ENCODE measurements at places on chromosomes 6 and 20.

DNA sequence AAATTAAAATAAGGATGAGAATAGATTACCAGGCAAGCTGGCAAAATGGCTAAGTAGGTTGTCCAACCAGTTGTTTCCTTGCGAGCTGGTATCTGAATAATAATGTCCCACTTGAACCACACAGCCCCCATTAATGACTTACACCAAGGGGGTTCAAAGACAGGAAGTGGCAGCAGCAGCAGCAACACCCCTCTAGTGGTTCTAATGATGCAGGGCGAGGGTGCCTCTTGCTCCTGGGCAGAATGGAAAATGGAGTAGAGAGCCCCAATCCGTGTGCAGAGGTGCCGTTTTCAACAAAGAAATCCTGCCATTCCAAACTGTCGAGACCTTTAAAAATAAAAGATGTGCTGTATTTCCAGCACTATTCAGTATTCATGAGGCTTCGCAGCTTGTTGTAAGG, 218.1 kb downstream of the TSHZ2 start:
- peaks cover 4% of the 10 kb centered on the region for H3K4me1 ChIP-seq
- no peak overlapping the region for H3K4me3 ChIP-seq
- no peaks in the 10 kb centered on the region for H3K36me3 ChIP-seq
- no peak overlapping the region for H3K27ac ChIP-seq

GRCh38 chr6:125807293-125807692, 16.5 kb downstream of the NCOA7 start:
- H3K36me3 ChIP-seq: peaks cover 4% of the 10 kb centered on the region
- no peaks in the 10 kb centered on the region for H3K27me3 ChIP-seq
- peak overlapping the region; percentile 20 for H3K27ac ChIP-seq
- peaks cover 57% of the 10 kb centered on the region for H3K4me1 ChIP-seq

DNA sequence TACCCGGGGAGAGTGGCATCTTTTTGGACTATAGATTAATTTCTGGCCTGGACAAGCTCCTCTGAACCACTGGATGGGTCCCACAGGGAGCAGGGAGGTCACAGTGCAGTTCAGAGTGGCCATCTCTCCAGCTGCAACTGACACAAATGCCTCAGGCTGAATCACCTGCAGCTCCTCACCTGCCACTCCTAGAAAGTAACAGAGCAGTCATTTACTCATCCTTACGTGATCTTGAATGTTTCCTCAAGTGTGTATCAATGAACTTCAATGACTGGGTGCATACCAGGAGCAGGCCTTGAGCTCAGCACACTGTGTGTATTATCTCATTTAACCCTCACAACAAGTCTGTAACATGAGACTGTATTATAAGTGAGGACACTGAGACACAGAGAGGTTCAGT, 40.0 kb upstream of the SIRPG start:
- no peaks in the 10 kb centered on the region for H3K27me3 ChIP-seq
- H3K36me3 ChIP-seq: peaks cover 3% of the 10 kb centered on the region
- H3K4me3 ChIP-seq: no peak overlapping the region
- DNase-seq: no peak

GRCh38 chr20:18003897-18004296, 35.1 kb downstream of the MGME1 start:
- H3K4me3 ChIP-seq: no peak overlapping the region
- no peak overlapping the region for H3K27ac ChIP-seq
- peaks cover 9% of the 10 kb centered on the region for H3K27me3 ChIP-seq
- no peaks in the 10 kb centered on the region for H3K36me3 ChIP-seq

DNA sequence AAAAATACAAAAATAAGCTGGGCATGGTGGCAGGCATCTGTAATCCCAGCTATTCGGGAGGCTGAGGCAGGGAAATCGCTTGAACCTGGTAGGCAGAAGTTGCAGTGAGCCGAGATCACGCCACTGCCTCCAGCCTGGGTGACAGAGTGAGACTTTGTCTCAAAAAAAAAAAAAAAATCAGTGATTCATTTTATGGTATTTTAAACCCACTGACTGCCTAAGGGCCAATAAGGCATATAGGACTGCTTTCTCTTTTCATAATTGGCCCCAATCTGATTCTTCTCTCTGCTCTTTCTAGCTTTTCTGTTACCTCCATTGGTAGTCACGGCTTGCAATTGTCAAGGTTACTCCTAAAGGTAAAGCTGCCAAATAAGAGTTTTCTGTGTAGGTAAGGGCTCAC, 60.2 kb upstream of the ADGRF1 start:
- no peak for DNase-seq
- H3K4me1 ChIP-seq: no peaks in the 10 kb centered on the region
- peaks cover 18% of the 10 kb centered on the region for H3K27me3 ChIP-seq
- no peak overlapping the region for H3K4me3 ChIP-seq
- H3K27ac ChIP-seq: no peak overlapping the region
- H3K36me3 ChIP-seq: no peaks in the 10 kb centered on the region

GRCh38 chr20:11431621-11432020, 486.1 kb upstream of the BTBD3 start:
- H3K36me3 ChIP-seq: no peaks in the 10 kb centered on the region
- no peaks in the 10 kb centered on the region for H3K27me3 ChIP-seq
- no peak overlapping the region for H3K4me3 ChIP-seq

DNA sequence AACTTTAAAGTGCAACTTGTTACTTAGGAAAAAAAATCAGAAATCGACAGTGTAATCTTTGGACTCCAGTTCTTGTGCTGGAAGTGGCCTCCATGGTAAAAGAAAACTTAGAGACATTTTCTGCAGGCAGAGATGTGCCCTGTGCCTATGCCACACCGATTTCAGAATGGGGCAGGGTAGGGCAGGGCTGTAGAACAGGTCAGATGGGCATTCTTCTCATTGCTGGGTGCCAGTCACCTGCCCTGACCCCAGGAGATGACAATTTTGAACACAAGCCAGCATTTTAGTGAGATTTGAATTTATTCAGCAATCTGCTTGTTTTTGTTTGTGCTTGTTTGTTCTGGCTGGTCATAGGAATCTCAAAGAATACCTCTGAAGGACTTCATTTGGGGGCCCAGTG, 63.3 kb downstream of the SASH1 start:
- DNase-seq: no peak
- no peak overlapping the region for H3K27ac ChIP-seq
- no peaks in the 10 kb centered on the region for H3K4me1 ChIP-seq
- no peak overlapping the region for H3K4me3 ChIP-seq

All from effector memory CD8-positive, alpha-beta T cell (primary cell).